ENCODE measurements at places on chromosomes 5 and 9. TPM values are rescaled to one million over a fixed set of nuclear protein-coding genes. Genes with fewer than 3 reads are reported as not detected.

The GRIN3A gene
- 0.06 TPM for total RNA-seq

The CD14 gene
- total RNA-seq: 224 TPM

The TAF11L5 gene
- not detected for total RNA-seq

The HCN1 gene
- not detected for total RNA-seq

The PCDH12 gene
- total RNA-seq: 6.4 TPM

The GABRB2 gene
- 4.8 TPM for total RNA-seq

The BARHL1 gene
- not detected for total RNA-seq

The PCDHB14 gene
- total RNA-seq: 1.9 TPM

The ARL14EPL gene
- total RNA-seq: not detected

The SMU1 gene
- 17.6 TPM for total RNA-seq

The ZNF483 gene
- total RNA-seq: 2.2 TPM

The FOXD4L4 gene
- total RNA-seq: not detected

The ATG10 gene
- 4.9 TPM for total RNA-seq

The FGFR4 gene
- 0.42 TPM for total RNA-seq

The ARID3C gene
- not detected for total RNA-seq

The CNTLN gene
- 7.1 TPM for total RNA-seq

The MYOT gene
- total RNA-seq: 0.64 TPM

The NFIB gene
- total RNA-seq: 143 TPM

The ACOT12 gene
- total RNA-seq: not detected

The ARSI gene
- total RNA-seq: 0.58 TPM

The TSSK1B gene
- not detected for total RNA-seq

The CDH6 gene
- 1.3 TPM for total RNA-seq

The STK32A gene
- total RNA-seq: 0.51 TPM

The SPATA31E1 gene
- total RNA-seq: not detected

The IL13 gene
- not detected for total RNA-seq

The TRIM7 gene
- total RNA-seq: 3.0 TPM

The PIP5KL1 gene
- 2.2 TPM for total RNA-seq

The SOX30 gene
- not detected for total RNA-seq

The C9 gene
- total RNA-seq: not detected

The TEK gene
- 16.3 TPM for total RNA-seq

The TICAM2 gene
- total RNA-seq: 6.3 TPM

The PFN3 gene
- total RNA-seq: not detected

The ZFP37 gene
- total RNA-seq: 2.0 TPM

The PCDHGA9 gene
- total RNA-seq: 3.9 TPM

Data from mesenteric fat pad (tissue), 1 donor.